ENCODE measurements at places on chromosomes 1 and 21. TPM values are rescaled to one million over a fixed set of nuclear protein-coding genes. Genes with fewer than 3 reads are reported as not detected.

The OPTC gene
- total RNA-seq = not detected

The SH2D5 gene
- 1.6 TPM for total RNA-seq

The S100A5 gene
- not detected for total RNA-seq

The KLHL17 gene
- total RNA-seq = 11.5 TPM

The TNFAIP8L2 gene
- total RNA-seq = 7.2 TPM

The MTHFR gene
- 18.6 TPM for total RNA-seq

The RNU1-4 gene
- total RNA-seq = under 0.01 TPM

The TTC39A gene
- total RNA-seq = 0.40 TPM

The IRF6 gene
- total RNA-seq = 1.9 TPM

The GJA8 gene
- not detected for total RNA-seq

The CRNN gene
- 2.2 TPM for total RNA-seq

The ETV3L gene
- total RNA-seq = not detected

The NEGR1 gene
- 73.0 TPM for total RNA-seq

The SPRR2B gene
- not detected for total RNA-seq

The ATP6V1G3 gene
- total RNA-seq = not detected

The SH3BGR gene
- 5.9 TPM for total RNA-seq

The F11R gene
- 4.5 TPM for total RNA-seq

The RCSD1 gene
- 18.1 TPM for total RNA-seq

The GJB5 gene
- total RNA-seq = not detected

The MFSD2A gene
- 0.93 TPM for total RNA-seq

The IGSF9 gene
- total RNA-seq = 0.35 TPM

The IKBKE gene
- 3.0 TPM for total RNA-seq

The SHE gene
- total RNA-seq = 13.9 TPM

The TIE1 gene
- total RNA-seq = 11.4 TPM

The TAF13 gene
- total RNA-seq = 54.8 TPM

The HTR6 gene
- not detected for total RNA-seq

The BMP8B gene
- total RNA-seq = 2.0 TPM

The OR2T33 gene
- not detected for total RNA-seq

The JAK1 gene
- 132 TPM for total RNA-seq

The ITLN1 gene
- total RNA-seq = not detected

The EXTL2 gene
- 13.2 TPM for total RNA-seq

The S100A7 gene
- total RNA-seq = not detected
